ENCODE measurements at places on chromosomes 13 and 19.

- H3K36me3 ChIP-seq, result peaks cover 24% of the 10 kb centered on the region
- H3K4me3 ChIP-seq, result peak overlapping the region; percentile 75
- DNase-seq, result peak; percentile 69
Observed at GRCh38 chr19:1355568-1356507, 27.9 kb upstream of the NDUFS7 start.

- H3K4me1 ChIP-seq, result peaks cover 6% of the 10 kb centered on the region
- H3K27ac ChIP-seq, result no peak overlapping the region
Observed at GRCh38 chr13:40394304-40394985, 272.0 kb downstream of the FOXO1 start.

DNA sequence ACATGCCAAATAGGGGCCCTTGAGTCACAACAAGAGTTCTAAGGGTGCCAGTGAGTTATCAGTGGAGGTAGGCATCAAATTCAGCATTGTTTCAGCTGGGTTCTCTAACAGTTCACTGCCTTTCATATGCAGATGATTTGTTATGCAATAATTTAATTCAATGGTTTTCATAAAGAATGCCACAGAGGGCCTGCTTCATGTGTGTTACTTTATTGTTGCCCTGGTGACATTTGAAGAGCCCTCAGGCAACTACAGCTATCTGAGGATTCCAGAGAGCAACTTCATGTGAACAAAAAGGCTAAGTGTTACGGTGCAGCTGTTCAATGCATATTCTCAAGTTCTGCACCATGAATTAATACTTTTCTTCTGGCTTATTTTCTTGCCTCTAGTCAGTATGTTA lies 43.1 kb upstream of the STARD13 start:
- H3K27me3 ChIP-seq, result no peaks in the 10 kb centered on the region
- H3K36me3 ChIP-seq, result no peaks in the 10 kb centered on the region
- no peaks in the 10 kb centered on the region for H3K4me1 ChIP-seq
- peak overlapping the region; percentile 49 for H3K27ac ChIP-seq
- no peak for DNase-seq

GRCh38 chr19:41136636-41137455 lies 22.6 kb downstream of the CYP2F1 start:
- H3K4me3 ChIP-seq, result no peak overlapping the region
- H3K36me3 ChIP-seq, result no peaks in the 10 kb centered on the region
- peaks cover 15% of the 10 kb centered on the region for H3K4me1 ChIP-seq
- no peaks in the 10 kb centered on the region for H3K27me3 ChIP-seq

DNA sequence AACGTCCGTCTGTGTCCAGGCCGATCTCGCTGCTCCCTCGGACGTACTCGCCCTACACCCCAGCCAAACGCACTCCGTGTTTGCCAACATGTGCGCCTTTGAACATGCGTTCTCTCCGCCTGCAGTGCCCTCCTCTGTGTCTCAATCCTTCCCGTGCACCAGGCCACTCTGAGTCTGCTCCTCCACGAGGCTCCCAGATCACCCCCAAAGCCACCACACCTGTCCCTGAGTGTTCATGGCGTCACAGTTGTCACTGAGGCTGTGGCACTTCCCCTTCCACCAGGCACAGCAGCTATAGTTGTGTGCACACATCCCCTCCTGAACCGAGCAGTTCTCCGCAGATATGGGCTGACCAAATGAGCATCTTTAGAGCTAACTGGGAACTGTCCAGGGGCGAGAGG lies 35.6 kb downstream of the RASA3 start:
- H3K27me3 ChIP-seq, result no peaks in the 10 kb centered on the region
- H3K4me1 ChIP-seq, result peaks cover 54% of the 10 kb centered on the region
- no peak overlapping the region for H3K4me3 ChIP-seq
- no peak for DNase-seq

DNA sequence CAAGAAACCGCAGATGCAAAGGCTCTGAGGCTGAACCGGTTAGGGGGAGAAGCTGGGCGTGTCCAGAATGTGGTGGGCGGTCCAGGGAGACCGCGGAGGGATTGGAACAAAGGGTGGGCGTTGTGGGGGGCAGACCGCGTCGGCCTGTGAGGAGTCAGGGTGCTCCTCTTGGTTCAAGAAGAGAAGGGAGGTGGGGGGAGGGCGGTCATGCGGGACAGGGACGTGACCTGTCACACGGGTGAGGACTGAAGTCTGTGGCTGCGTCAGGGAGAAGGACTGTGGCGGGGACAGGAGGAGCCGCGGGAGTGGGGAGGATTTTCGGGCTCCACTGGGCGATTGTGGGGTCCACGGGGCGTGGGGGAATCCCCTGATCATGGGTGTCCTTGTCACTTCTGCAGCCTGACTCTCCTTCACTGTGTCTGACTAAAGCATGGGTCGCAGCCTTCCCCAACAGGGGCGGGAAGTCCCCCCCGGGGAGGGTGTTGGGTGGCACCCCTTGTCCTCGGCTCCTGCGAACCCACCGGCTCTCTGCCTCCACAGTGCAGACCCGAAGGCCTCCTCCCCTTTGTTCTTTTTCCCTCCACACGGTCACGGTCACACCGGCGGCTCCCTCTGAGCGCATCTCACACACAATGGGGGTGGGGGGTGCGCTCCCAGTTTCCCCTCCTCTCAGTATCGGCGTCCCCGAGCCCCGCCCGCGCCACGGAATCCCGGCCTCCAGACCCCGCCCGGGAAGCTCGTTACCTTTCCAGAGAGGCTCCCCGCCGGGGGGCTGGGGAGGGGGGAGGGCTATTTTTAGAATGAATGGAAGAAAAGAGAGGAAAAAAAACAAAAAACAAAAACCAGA lies 16.4 kb upstream of the KCNN1 start:
- H3K27ac ChIP-seq, result no peak overlapping the region
- H3K4me1 ChIP-seq, result peaks cover 64% of the 10 kb centered on the region
- H3K27me3 ChIP-seq, result peaks cover 44% of the 10 kb centered on the region
- H3K4me3 ChIP-seq, result peak overlapping the region; percentile 16
- no peaks in the 10 kb centered on the region for H3K36me3 ChIP-seq

Measured in spinal cord (tissue), 10 donors.